ENCODE measurements at places on chromosomes 7 and 10.

GRCh38 chr10:38038107-38038931, 27.8 kb downstream of the ZNF33A start:
- DNase-seq, result no peak

GRCh38 chr10:120988751-120989150, 137.6 kb downstream of the WDR11 start:
- DNase-seq, result no peak

- no peak for DNase-seq
Observed at GRCh38 chr10:99369126-99369525, 40.0 kb downstream of the CNNM1 start.

GRCh38 chr10:86962981-86963310, 4.5 kb downstream of the SNCG start:
- no peak for DNase-seq

- DNase-seq, result no peak
Observed at GRCh38 chr10:121559326-121560026, 38.8 kb downstream of the FGFR2 start.

DNA sequence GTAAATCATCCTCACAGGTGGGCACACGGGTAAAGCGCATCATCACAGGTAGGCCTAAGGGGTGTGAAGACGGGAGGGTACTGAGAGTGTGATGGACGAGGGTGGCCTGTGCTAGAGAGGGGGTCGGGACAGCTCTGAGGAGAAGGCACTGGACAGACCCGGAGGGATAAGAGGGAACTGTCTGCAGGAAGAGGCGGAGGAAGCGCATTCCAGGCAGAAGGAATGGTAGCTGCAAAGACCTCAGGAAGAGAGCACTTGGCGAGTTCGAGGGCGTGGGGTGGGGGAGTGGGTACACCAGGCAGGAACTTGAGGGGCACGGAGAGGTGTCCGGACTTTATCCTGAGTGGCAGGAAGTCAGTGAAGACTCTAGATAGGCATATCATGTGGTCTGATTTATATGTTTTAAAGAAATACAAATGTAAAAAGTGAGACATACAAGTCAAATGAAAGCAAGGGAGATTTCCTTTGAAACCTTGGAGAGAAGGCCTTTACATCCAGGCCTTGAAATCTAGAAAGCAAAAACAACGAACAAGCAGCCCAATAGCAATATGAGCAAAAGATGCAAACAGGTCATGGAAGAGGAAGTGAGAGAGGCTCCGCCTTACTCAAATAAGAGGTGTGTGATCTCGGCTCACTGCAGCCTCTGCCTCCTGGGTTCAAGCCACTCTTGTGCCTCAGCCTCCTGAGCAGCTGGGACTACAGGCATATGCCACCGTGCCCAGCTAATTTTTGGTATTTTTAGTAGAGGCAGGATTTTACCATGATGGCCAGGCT, 3.6 kb downstream of the LHPP start:
- no peak for DNase-seq

- DNase-seq, result no peak
Observed at GRCh38 chr7:74143383-74143782, 30.8 kb upstream of the EIF4H start.

DNA sequence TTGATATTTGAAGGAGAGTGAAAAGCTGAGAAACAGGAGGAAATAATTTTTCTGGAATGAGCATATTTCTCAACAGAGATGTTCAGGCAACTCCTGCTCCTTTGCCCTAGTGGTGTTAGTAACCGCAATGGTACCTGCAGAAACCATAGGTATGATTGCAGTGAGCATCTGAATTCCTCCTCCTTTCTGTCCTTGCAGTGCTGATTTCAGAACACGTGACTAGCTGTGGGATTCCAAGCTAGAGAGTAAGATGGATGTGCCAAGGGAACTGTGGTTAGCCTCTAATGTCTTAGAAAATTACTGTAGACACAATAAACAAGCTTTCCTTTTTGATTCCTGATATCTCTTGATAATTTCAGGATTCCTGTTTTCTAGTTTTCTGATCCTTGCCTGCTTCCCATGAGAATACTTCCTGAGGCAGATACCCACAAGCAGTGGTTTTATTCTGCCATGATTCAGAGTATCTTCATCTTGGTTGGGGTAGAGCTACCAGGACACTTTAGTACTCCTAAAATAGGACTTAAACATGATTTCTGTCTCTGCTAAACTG, 27.5 kb downstream of the LRGUK start:
- DNase-seq, result no peak

- peak; percentile 48 for DNase-seq
Observed at GRCh38 chr10:102643336-102644065, 778 bp upstream of the TRIM8 start.

DNA sequence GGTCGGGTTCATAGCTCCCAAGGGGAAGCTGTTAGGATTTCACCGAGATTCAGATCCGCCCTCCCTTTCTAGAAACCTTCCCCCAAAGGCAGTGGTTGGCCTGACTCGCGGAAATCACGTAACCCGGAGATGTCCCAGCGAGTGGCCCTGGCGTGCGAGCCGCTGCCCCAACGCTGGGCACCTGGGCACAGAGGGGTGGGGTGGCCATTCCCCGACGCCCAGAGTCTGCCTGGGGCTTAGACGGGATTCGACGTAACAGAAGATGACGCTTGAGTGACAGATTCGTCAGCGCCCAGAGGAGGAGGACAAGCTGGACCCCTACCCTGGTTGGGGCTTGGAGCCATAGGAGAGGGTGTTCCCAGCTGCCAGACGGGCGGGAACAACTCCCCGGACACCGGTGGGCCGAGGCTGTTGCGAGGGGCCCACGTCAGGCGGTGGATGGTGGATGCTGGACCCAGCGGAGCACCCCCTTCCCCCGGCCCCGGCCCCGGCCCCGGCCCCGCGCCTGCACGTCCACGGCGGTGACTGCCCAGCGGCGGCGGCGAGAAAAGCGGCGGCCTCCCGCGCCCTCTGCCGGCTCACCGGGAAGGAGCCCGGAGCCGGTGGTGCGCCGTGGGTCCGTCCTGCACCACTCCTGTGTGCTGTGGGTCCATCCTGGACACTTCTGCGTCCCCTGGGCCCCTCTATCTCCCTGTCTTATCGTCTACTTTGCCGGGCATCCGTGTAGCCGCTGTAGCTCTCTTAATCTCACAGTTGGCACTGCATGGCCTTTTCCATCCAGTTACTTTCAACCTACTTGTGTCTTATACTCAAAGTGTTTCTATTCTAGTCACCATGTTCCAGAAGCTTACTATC, 35.4 kb upstream of the KNDC1 start:
- DNase-seq, result no peak

- no peak for DNase-seq
Observed at GRCh38 chr10:79289801-79290200, 57.5 kb upstream of the PPIF start.

DNA sequence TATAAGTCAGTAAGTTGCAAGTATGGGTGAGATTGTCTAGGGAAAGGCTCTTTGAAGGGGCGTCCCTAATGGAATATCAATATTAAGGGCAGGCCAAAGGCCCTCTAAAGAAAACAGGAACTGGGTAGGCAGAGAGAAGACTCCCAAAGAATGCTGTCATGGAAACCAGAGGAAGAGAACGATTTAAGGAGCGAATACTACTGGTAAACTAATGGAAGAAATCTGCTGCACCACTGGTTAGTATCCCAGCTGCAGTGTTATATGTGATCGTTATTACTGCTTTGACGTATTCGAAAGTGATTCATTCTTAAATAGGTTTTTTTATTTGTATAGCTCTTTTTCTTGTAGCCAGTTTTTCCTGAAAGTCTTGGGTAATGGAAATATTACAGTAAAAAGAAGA, 1.3 kb downstream of the CASP2 start:
- DNase-seq, result no peak

GRCh38 chr10:113987805-113988204, 55.9 kb upstream of the ADRB1 start:
- no peak for DNase-seq

GRCh38 chr7:142516038-142516501, 233.2 kb upstream of the PRSS1 start:
- DNase-seq, result no peak

DNA sequence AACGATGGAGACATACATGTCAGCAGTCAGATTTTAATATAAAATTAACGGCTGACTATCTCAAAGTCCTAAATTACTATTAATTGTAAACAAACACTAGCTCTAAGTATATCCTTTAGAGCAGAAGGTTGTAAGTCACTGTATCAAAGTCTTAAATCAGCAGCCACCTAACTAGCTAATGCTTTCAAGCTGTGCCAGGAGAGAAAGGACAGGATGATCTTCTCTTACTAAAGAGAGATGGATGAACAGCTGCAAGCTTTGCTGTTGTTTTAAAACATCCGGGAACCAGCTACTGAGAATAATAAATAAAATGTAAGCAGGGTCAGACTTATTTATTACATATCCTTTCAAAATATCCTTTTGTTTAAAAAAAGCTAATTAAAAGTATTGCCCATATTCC, 24.0 kb upstream of the ABLIM1 start:
- no peak for DNase-seq

- peak; percentile 71 for DNase-seq
Observed at GRCh38 chr10:14659626-14660196, 115.0 kb downstream of the FAM107B start.

- no peak for DNase-seq
Observed at GRCh38 chr7:12210179-12211053, 678 bp upstream of the TMEM106B start.

- no peak for DNase-seq
Observed at GRCh38 chr7:156466272-156466671, 174.3 kb upstream of the RNF32 start.

DNA sequence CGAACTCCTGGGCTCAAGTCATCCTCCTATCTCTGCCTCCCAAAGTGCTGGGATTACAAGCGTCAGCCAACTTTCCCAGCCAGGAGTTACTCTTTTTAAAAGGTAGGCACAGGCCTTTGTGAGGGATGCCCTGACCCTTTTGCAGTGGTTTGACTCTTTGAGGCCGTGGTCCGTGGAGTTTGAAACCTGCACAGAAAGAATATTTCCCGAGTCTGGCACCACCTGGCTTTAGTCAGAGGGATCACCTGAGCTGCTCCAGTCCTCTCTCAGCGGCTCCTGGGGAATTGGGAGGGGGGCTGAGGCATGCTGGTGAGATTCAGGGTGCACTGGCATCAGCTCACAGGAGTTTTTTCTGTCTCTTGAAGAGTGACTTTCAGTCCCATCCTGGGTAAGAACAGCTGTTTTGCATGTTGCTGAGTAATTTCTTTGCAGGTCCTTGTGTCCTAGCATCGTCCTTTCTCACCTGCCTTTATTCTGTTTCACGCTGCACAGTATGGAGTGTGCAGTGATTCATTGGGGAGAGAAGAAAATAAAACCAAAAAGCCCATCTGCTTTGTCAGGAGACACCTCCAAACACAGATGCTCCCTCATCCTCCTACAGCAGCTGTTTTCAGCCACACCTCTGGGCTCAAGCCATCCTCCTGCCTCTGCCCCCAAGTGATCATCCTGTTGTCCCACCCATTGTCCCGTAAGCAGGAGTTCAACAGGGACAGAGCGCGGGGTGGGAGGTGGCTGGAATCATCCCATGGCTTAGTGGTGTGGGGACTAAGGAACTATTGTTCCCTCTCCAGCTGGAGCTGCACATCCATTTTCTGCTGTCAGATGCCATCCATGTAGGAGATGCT, 284.7 kb downstream of the CAMK1D start:
- DNase-seq, result no peak

DNA sequence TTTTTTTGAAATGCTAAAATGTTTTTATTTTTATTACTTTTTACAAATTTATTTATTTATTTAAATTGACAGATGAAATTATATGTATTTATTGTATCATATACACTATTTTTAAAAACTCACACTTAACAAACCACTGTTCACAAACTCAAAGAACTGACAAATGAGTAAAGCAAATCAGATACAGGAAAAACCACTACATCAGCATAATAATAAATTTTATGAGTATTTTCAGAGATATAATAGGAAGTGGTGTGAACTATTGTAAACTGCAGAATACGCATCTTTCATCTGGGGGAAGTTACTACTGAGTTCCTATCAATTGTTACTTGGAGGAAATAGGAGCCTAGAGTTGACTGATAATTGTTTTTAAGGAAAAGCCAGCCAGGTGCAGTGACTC, 150.7 kb downstream of the PCLO start:
- DNase-seq, result no peak

DNA sequence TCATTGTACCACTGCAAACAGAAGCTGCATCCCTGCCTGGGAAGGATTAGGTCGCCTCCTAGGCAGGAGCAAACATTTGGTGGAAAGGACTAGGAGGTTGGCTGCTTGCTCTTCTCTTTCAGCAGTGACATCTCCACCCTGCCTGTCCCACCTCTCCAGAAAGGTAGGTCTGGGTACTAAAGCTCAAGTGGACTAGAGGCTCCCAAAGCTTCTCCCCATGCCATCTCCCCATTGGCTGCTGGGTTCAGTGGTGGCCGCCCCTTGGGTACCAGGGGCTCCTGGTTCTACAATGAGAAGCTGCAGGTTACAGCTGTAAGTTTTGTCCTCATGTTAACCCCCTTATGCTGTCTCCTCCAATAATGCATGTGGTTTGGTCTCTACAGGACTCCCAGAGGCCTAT, 180.7 kb upstream of the MKI67 start:
- DNase-seq, result no peak

GRCh38 chr7:148334441-148334956, 256.1 kb upstream of the C7orf33 start:
- no peak for DNase-seq

DNA sequence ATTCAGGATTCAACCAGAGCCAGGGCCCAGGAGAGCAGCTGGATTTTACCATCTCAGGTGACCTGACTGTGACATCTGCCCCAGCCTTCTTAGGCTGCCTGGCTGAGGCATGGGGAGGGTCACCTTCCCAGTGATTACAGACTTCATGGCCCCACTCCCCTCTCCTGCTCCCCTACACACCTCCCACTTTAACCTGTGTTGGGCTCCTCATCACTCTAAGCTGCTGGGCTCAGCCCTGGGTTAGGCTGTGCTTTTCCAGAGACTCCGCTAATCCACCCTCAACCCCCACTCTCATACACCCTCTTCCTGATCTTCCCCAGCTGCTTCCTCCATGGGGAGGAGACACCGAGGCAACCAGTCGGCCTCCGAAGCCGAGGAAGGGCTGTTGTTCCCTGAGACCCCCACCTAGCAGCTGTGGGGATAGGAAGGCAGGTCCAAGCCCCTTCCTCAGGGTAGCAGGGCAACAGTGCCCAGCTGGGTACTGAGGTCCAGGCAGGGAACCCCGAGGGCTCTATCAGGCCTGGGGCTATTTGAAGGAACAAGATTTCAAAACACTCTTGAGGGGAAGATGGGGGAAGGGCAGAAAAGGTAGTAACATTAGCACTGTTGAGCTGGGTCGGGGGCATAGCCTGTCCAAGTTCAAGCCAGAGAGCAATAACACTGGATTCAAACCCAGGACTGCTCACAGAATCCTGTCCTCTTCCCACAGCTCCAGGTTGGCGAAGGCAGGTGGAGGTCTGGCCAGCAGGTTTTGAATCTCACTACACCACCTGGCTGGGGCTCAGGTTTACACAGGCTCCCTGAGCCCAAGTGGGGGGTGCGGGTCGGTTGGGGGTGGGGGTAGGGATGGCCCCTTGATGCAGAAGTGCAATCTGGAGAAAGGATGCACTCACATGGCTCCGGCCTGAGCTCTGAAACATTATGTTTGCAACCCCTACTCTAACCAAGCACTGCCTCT, 1.8 kb downstream of the IMPDH1 start:
- DNase-seq, result no peak

GRCh38 chr7:153444641-153445040, 607.6 kb upstream of the DPP6 start:
- DNase-seq, result no peak
